ENCODE measurements at places on chromosomes 3 and 15.

- no peak for DNase-seq
Measured at GRCh38 chr15:41028853-41029252, 75.6 kb downstream of the CHAC1 start.

- no peak for DNase-seq
Measured at GRCh38 chr3:110405830-110406585, 665.6 kb upstream of the NECTIN3 start.

DNA sequence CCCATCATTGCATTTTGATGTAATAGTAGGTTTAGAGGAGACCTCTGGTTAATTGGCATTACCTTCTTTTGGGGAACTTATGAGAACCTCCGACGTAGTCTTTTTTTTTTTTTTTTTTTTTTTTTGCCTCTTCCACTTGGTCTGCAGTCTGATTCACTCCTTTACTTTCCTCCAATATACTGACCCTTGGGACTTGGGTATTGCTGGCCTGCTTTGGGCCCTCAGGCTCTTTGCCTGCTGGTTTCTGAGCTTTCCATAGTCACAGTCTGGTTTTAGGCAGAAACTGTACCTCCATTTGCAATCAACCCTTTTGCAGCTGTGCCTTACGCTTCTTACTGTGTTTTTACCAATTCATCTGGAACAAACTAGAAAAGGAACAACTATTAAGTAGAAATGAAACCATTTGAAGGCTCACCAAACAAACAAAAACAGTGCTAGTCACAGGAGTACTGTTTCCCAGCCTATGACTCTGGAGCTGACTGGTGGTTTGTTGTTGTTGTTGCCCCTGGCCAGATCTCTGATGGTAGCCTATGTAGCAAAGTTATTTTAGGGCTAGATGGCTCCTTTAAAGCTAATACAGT is 272.8 kb downstream of the BBX start:
- DNase-seq = no peak

- no peak for DNase-seq
Measured at GRCh38 chr3:16794257-16794656, 90.5 kb upstream of the PLCL2 start.

GRCh38 chr15:59138243-59138642 is 33.3 kb downstream of the CCNB2 start:
- DNase-seq = peak; percentile 40

GRCh38 chr3:26731843-26732242 is 109.3 kb downstream of the LRRC3B start:
- no peak for DNase-seq

GRCh38 chr3:128581566-128581965 is 69.1 kb downstream of the RPN1 start:
- no peak for DNase-seq

DNA sequence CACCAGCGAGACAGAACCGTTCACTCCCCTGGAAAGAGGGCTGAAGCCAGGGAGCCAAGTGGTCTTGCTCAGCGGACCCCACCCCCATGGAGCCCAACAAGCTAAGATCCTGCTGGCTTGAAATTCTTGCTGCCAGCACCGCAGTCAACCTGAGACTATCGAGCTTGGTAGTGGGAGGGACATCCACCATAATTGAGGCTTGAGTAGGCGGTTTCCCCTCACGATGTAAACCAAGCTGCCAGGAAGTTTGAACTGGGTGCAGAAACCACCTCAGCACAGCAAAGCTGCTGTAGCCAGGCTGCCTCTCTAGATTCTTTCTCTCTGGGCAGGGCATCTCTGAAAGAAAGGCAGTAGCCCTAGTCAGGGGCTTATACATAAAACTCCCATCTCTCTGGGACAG is 151.0 kb downstream of the MBNL1 start:
- no peak for DNase-seq
